ENCODE measurements at places on chromosomes 7 and 10.

- DNase-seq, result no peak
These were observed 47.0 kb upstream of the LAMB1 start for GRCh38 chr7:108049962-108050361.

- DNase-seq, result peak; percentile 37
These were observed 9.7 kb upstream of the ZFAND2A start for GRCh38 chr7:1169409-1170368.

DNA sequence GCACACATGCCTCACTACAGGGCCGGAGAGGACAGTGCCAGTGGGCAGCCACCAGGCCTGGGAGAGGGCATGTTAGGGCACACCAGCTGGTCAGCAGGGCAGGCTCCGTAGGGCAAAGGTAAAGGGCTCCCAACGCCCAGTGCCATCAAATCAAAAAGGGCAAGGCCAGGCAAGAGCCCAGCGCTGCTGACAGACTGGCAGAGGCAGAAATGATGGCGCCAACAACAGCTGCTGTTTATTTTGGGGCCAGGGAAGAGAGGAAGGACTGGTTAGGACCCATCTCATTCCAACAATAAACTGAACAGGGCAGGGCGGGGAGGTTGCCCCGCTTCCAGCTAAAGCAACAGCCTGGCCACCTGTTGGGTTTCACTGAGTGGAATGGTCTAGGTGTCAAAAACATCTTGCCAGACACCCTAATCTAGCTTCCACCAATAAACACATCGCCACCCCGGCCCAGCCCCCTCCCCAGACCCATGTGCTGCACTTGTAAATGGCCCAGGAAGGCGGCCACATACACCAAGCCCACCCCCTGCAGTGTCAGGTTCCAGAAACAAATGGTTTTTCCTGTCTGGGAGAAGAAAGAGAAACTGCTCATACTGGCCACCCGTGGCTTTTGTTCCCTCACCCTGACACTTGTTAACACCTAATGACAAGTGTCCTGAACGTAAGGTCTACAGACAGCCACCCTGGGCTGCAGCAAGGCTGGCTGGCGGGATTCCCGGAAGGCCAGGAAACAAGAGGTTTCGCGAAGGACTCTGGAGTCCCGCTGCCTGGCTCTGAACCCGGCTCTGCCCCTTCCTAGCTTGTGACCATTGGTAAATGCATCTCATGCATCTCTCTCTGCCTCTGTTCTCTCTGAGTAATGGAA is 15.3 kb downstream of the SH3PXD2A start:
- peak; percentile 45 for DNase-seq

DNA sequence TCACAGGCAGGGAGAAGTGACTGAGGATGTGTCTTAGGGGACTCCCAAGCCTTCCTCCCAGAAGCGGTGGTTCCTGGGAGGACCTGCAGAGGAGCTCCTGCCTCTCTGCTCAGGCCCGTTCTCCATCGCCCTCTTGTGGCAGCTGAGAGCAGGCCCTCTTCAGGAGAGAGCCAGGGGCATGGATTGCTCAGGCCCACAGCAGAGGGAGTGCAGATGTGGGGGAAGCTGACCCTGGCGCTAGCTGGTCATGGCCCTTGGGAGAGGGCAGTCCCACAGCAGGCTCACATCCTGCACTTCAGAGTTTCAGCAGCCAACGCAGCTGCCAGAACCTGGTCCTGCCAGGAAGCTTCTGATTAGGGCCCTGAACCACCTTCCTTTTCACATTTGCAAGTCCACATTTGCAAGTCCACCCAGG is 94.8 kb upstream of the TARP start:
- DNase-seq, result peak; percentile 16

- no peak for DNase-seq
These were observed 1.4 kb upstream of the THSD7A start for GRCh38 chr7:11833431-11833830.

GRCh38 chr7:55476852-55477780 is 95.2 kb downstream of the VOPP1 start:
- DNase-seq, result no peak

- DNase-seq, result no peak
These were observed 268.6 kb upstream of the TCERG1L start for GRCh38 chr10:131580076-131580652.

GRCh38 chr10:74875966-74876365 is 49.6 kb downstream of the KAT6B start:
- no peak for DNase-seq
